ENCODE measurements at places on chromosomes 1 and 21.

GRCh38 chr1:20325844-20326420 is 35.3 kb downstream of the VWA5B1 start:
- DNase-seq: no peak

GRCh38 chr1:205316161-205316566 is 5.4 kb downstream of the NUAK2 start:
- no peak for DNase-seq

- peak; percentile 92 for DNase-seq
Measured at GRCh38 chr1:207034998-207035397, 2.4 kb upstream of the C1orf116 start.

DNA sequence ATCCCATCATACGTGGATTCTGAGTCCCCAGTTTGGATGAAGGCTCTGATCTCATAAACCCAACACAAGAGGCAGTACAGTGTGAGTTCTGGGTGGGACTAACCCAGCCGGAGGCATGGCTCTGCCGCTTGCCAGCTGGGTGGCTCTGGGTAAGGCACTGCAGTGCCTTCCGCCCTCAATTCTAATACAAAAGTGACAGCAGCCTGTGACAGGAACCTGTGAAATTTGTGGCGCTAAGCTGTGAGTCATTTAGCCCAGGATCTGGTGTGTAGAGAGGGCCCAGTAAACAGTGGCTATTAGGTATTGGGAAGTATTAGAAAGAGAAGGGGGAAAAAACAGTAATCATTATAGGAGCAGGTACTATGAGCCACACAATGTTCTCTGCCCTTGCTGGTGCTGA is 23.3 kb downstream of the HSPG2 start:
- no peak for DNase-seq

GRCh38 chr21:35358008-35358407 is 308.9 kb upstream of the RUNX1 start:
- no peak for DNase-seq

DNA sequence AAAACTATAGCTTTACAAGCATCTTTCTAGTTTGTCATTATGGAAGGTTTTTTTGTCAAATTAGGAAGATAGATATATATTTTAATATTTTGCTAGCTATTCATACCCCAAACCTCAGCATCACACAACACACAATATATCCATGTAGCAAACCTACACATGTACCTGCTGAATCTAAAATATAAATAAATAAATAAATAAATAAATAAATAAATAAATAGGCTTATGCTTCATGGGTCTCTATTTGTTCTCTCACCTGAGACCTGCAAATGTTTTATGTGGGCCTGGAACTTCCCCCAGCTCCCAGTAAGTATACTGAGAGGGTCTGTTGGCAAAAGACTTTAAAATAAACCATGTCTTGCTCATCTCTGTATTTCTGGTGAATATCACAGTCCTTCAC is 147.4 kb upstream of the BEND5 start:
- DNase-seq: no peak

- DNase-seq: no peak
Measured at GRCh38 chr1:230352537-230352936, 73.6 kb downstream of the PGBD5 start.

- no peak for DNase-seq
Measured at GRCh38 chr1:227378871-227379554, 60.7 kb upstream of the CDC42BPA start.

DNA sequence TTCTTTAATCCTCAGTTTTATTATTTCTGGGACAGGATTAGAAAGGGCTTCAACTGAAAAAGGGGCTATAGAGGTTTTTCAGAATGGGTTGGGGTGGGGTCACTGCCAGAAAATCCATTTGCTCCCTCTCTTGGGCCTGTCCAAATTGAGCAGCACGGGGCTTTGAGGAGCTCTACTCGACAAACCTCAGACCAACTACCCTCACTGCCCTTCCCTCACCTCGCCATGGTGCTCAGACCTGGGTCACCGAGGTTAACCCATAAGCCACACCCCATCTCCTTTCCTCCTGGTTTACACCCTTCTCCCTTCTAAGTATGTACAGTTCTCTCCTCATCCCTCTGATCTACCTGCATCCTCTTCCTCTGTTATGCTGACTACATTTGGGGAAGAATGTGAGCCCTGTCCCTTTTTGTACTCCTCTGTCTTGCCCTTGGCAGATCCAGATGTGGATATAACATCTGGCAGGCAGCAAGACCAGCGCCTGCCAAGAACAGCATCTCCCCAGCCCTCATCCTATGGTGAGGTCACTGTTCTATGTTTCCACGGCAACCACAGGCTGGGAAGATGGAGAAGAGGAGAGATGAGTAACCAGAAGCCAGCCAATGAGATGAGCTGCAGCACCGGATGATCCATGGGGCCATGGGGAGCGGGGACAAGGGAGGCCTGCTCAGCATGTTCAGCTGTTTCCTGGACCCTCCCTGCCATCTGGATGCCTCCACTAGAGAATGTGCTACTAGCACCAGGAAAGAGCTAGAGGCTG is 3.7 kb upstream of the FABP3 start:
- DNase-seq: no peak

- peak; percentile 68 for DNase-seq
Measured at GRCh38 chr21:35178827-35179226, 129.7 kb upstream of the RUNX1 start.

DNA sequence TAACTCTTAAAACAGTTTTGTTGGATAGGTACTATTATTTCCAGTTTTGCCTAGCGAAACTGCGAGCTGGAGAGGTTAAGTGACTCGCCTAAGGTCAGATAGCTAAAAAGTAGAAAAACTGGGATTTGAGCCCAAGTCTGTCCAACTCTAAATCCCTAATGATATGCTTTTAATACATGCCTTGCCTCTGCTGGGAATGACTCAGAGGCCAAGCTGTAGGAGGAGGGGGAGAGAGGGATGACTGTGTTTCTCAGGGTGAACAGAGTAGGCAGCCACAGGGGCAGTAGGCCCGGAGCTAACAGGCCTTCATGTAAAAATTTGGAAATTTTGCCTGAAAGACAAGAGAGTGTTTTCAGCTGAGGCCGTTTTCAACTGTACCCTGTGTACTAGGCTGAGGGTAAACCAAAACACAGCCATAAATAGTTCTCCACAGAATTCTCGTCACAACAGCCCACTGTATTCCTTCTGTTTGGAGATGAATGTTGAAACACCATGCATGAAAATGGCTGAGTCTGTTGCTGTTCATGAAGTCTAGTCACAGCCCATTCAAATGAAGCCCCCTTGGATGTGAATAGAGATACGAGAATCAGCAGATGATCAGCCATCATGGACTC is 107.5 kb upstream of the HOOK1 start:
- DNase-seq: no peak

GRCh38 chr1:71641903-71642302 is 561.1 kb upstream of the ZRANB2 start:
- no peak for DNase-seq

GRCh38 chr1:61892977-61893376 is 150.7 kb downstream of the PATJ start:
- peak; percentile 10 for DNase-seq

DNA sequence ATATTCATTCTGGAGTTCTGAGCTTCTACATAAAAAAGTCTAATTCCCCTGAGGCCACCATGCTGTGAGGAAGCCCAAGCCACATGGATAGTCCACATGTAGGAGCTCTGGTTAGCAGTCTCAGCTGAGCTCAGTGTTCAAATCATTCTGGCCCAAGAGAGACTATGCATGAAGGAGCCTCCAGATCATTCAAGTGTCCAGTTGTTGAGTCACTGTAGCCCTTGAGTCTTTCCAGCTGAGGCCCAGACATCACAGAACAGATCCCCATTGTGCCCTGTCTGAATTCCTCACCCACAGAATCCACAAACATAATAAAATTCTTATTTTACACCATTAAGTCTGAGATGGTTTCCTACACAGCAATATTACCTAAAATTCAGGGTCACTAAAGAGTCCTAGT is 107.0 kb upstream of the NGF start:
- no peak for DNase-seq

DNA sequence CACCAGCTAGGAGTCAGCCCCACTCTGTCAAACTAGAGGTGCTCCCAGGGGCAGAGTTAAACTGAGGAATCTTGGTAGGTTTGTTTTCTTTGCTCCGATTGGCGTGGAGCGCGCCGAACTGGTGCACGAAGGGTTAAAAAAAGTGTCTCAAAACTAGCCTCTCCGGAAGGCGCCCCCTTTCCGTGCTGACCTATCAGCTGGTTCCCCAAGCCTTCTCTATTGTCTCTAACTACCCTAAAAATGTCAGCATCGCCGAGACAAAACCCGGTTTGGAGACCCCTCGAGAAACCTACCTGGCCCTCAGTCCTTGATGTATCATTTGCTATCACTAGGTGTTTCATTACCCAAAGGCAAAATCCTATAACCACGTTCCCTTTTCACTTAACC is 2.2 kb downstream of the TGFB2 start:
- DNase-seq: no peak

- DNase-seq: no peak
Measured at GRCh38 chr1:77065693-77066342, 153.4 kb downstream of the PIGK start.

DNA sequence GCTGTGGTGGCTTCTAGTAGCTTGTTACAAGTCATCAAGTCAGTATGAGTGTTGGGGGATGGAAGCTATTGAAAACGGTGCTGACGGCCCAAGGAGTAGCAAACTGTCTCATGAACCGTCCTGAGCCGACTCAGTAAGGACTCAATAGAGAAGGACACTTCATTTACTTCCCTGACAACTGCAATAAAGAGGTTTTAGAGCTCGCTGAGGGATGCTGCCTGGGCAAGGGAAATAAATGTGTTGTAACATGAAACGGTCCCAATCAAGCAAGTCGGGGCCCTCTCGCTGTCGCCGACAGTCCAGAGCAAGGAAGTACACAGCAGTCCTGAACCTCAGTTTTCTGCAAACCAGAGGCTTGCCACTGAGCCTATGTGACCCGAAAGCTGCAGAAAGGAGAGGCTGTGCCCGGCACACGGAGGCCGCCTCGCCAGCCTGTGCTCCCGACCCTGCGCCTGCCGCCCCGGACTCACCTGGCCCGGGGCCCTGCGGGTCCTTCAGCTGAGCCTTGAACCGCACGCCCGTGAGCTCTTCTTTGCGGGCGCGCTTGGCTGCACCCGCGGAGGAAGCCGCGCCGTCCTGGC is 423 bp downstream of the URB1 start:
- no peak for DNase-seq

- no peak for DNase-seq
Measured at GRCh38 chr1:21645550-21645949, 23.6 kb downstream of the RAP1GAP start.

DNA sequence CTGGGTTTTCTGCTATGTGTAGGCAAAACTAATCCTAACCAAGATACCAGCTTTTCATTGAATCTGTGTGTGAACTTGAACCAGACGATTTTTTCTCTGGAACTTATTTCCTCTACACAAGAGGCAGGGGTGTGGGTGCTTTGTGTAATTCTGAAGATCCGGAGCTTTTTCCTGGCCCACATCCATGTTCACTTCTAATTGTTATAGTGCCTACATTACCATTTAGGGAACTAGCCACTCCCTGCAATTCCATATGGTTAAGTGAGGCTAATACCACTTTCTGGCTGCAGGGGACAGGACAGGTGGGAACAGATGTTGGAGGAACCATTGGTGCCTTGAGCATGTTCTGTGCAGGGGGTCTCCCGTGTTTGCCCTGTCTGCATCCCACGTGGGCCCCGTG is 83.4 kb upstream of the FMN2 start:
- DNase-seq: no peak

DNA sequence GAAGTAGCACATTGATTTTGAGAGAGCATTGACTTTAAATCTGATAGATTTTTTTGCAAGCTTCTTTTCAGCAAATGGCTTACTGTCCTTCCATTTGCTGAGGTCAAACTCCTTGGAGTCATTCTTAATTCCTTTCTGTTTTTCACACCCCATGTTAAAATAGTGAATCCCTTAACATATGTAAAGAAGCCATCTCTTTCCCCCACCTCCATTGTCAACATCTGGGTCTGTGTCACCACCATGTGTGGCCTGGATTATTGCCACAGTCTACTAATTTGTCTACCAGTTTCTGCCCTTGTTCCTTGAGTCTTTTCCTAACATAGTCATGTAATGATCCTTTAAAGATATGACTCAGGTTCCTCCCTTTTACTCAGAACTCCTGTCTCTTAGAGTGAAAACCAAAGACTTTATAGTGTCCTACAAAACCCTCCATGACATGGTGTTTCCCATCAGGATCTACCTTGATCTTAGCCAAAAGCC is 104.7 kb downstream of the ST6GALNAC3 start:
- DNase-seq: no peak

- no peak for DNase-seq
Measured at GRCh38 chr1:182430263-182431068, 19.5 kb upstream of the RGSL1 start.

GRCh38 chr1:95041491-95042165 is 31.1 kb downstream of the ALG14 start:
- DNase-seq: peak; percentile 37

DNA sequence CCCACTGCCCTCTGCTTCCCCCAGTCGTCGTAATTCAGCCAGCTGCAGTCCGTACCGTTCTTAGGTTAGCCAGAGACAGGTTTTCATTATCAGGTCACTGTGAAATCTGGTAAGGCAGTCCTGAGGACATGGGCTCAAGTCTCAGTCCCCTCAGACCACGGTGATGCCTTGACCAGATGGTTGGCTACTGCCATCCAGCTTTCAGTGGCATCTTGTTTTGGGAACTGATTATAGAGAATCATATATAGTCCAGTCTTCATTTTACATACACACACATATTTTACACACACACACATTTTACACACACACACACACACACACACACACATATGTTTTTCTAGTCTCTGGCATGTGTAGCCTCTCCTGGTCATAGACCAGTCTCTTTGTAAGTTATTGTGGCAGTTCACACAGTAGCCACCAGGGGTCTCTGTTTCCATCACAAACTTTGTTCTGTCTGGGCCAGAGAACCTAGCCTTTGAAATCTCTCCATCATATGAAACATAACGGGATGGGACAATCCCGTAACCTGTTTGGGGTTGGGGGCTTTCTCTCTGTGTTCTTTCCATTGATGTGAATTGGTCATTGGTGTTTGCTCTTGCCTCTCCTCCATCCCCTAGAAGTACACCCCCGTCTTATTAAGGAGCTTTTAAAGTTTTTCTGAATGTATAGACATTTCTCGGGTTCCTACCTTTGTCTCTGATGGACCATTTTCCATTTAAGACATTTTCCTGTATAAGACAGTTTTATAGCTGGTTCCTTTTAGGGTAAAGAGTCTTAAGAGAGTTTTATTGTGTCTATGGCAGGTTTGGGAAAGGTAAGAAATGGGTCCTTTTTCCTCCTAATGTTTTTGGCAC is 8.4 kb upstream of the IKBKE start:
- no peak for DNase-seq

- no peak for DNase-seq
Measured at GRCh38 chr1:193566735-193567134, 380.3 kb upstream of the B3GALT2 start.
